Ammon's horn (tissue), 1 donor: ENCODE measurements at places on chromosomes 13 and 19.
A peak's percentile ranks its signal among the peaks of the same experiment; 100 is the strongest.

- DNase-seq: no peak
Measured at GRCh38 chr13:58994777-58995176, 1169.0 kb downstream of the DIAPH3 start.

GRCh38 chr13:41312176-41312500, 1.1 kb downstream of the NAA16 start:
- peak; percentile 20 for DNase-seq

GRCh38 chr19:22919946-22920345, 83.0 kb downstream of the ZNF728 start:
- no peak for DNase-seq

GRCh38 chr19:5035793-5036697, 67.1 kb downstream of the KDM4B start:
- DNase-seq: peak; percentile 86

DNA sequence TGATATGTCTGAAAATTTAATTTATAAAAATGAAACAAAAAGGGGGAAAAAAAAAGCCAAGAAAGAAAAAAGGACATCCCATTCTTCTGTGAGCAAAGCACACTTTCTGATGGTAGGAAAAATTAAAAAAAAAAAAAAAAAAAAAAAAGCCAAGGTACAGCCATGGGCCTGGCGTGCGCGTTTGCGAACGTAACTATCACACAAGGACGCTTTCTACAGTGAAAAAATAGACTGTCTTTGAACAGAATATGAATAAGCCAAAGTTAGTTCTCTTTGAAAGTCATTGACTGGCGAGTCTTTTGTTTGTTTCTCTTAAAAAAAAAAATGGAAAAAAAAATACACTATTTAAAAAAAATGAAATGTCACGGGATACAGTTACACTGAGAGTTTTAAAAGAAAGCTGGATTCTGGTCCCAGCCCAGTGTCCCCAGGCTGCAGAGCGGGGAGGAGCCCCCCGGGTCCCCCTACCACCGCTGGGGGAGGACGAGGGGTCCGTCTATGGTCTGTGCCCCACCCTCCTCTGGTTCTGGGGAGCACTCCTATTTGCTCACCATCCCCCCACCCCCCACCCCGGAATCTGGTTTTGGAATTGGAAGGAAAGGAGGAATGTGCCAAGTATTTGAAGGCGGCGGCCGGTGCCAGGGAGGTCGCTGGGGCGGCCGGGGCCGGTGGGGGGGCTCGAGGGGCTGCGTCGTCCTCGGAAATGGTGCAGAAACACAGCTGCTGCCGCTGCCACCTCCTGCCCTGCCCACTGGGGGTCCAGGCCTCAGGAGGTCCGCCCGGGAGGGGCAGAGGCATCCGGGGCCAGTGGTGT, 134.5 kb downstream of the PTPRS start:
- no peak for DNase-seq

DNA sequence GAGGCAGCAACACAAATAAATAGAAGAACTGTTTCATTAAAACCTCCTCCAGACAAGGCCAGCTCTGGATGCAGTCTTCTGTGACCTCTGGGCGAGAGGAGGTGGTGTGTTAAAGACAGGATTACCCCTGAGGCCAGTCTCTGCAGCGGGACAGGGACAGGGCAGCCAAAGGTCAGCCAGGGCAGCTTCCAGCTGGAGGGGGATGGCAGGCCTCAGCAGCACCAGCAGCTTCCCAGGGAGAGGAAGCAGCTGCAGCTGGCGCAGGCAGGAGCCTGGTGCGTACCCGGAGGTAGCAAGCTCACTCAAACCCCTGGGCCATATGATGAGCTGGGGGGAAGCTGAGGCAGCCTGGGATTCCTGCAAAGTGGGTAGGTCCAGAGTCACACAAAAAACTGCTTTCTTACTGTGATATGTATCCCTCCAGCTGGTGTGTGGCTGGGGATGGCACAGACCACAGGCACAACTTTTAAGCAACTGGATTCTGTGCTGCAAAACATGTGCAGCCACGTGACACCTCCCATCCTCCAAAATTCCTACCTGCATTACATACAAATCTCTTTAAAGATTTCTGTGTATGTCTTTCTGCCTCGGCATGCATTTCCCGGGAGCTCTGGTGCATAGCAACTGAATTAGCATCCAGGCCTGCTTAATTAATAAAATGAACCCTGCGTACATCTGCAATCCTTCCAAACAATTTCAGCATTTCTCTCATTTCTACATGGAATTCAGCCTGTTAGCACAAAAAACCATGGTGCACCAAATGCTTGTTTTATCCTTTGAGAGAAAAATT, 238.3 kb upstream of the MAB21L1 start:
- DNase-seq: no peak
